Anterior cingulate cortex (tissue), 58 donors: ENCODE measurements at places on chromosomes 13 and 19.

GRCh38 chr13:110326263-110326904, 19.3 kb downstream of the COL4A2 start:
- no peak for DNase-seq

DNA sequence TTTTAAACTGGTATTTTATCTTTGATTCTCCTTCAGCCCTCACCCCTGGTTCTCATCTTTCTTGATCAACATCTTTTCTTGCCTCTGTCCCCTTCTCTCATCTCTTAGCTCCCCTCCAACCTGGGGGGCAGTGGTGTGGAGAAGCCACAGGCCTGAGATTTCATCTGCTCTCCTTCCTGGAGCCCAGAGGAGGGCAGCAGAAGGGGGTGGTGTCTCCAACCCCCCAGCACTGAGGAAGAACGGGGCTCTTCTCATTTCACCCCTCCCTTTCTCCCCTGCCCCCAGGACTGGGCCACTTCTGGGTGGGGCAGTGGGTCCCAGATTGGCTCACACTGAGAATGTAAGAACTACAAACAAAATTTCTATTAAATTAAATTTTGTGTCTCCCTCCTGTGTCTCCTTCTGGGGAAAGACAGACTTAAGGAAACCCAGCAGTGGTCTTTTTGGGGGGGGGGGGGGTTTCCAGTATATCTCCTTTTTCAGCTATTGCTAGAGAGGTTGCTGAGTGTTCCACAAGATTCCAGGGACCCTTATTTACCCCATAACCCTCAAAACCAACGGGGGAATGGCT, 1.5 kb upstream of the RAD23A start:
- DNase-seq: no peak

DNA sequence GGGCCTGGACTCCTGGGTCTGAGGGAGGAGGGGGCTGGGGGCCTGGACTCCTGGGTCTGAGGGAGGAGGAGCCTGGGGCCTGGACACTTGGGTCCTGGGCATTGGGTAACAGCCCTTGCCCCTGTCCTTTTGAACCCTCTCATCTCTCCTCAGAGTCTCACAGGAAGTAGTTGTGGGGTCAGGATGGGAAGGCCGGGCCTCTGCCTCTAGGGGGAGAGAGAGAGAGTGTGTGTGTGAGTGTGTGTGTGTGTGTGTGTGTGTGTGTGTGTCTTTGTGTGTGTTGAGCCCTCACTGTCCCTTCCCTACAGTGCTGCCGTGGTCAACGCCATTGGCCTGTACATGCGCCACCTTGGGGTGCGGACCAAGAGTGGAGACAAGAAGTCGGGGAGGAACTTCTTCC, 10.9 kb downstream of the ARHGEF1 start:
- no peak for DNase-seq

GRCh38 chr19:14375055-14375581, 6.1 kb upstream of the ADGRE5 start:
- DNase-seq: no peak

- DNase-seq: no peak
Observed at GRCh38 chr19:10887616-10888367, 16.4 kb downstream of the CARM1 start.

DNA sequence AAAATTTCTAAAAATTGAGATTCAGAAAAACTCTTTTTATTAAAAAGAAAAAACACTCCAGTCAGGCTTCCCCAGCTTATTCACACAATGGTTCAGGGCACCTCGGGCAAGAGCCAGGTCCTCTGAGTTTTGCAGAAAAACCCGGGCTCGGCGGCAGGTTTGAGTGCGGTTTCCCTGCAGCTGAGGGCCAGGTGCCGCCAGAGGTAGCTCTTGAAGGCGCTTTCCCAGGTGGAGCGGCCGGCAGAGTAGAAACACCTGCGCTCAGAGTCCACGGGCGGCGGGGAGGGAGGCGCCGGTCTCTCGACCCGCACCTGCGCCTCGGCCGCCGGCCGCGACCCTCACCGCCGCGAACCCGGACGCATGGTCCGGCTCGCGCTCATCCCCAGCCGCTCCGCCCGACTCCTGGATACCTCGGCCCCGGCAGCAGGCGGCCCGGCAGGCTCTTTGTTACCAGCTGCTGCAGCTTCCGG, 444 bp downstream of the PROSER1 start:
- DNase-seq: no peak

DNA sequence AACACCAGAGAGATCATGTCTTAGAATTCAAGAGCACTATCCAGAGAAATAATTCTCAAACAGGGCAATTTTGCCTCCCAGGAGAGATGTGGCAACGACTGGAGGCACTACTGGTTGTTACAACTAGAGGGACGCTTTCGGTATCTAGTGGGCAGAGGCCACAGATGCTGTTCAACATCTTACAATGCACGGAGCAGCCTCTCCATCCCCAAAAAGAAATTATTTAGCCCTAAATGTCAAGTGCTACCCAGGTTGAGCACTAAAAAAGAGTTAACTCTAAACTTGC, 78.6 kb downstream of the ABCC4 start:
- DNase-seq: no peak

- no peak for DNase-seq
Observed at GRCh38 chr19:3832001-3832400, 36.8 kb downstream of the ZFR2 start.

- DNase-seq: no peak
Observed at GRCh38 chr19:8004723-8005513, 523 bp downstream of the ELAVL1 start.

DNA sequence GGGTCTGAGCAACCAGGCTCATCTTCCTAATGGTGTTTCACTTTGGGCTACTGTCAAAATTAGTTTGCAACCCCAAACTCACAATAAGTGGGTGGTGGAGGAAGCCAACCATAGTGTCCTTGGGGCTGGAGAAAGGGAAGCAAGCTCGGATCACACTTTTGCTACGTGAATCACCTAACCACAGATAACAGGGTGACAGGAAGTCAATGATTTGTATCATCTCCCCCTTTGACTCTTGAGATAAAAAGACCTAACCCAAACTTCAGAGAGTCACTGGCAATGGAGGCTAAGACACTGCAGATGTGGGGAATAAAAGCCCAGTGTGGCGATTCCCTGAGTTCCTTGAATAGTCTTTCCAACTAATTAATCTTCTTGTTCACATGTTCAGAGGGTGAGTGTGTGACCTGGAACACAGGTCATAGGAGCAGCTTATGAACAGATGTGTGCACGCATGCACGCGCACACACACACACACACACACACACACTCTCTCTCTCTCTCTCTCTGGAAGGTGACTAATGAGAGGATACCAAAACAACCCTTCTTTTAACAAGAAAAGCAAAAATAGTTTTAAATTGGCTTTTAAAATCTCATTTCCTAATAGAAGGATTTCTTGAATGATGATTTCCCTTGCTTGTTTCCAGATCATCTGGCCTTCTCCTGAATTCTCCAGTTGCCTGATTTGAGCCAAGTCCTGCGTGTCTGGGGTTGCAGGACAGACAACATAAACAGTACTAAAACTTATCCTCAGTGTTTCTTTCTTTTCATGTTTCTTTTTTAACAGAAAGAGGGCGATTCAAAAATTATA, 21.2 kb upstream of the DOCK9 start:
- DNase-seq: no peak

DNA sequence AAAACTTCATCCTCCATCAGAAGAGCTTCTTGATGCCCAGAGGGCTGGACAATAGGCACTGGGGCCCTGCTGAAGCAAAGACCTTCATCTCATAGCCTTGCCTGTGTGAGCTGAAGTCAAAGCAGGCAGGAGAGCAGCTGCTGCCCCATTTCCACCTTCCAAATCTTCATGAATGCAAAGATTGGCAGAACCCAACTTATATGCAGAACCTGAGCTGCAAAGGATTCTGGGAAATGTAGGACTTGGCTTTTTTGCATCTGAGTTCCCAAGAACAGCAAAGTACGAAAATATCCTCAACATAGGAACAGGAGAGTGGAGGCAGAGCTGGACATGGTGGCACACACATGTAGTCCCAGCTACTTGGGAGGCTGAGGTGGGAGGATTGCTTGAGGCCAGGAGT, 30.8 kb downstream of the CKM start:
- DNase-seq: no peak

DNA sequence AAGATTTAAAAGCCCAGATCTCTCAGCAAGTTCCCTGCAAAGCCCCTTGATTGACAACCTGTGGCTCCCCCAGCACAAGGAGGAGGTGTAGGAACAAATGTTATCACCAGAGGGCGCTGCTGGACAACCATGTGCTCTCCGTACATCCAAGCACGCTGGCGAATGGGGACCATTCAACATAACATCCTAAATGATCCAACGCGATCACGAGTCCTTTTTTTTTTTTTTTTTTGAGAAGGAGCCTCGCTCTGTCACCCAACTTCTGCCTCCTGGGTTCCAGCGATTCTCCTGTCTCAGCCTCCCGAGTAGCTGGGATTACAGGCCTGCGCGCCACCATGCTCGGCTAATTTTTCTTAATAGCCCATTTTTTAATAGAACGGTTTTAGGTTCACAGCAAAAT, 52.0 kb downstream of the NWD1 start:
- DNase-seq: peak; percentile 11

GRCh38 chr13:39776439-39776838, 121.0 kb downstream of the COG6 start:
- no peak for DNase-seq

DNA sequence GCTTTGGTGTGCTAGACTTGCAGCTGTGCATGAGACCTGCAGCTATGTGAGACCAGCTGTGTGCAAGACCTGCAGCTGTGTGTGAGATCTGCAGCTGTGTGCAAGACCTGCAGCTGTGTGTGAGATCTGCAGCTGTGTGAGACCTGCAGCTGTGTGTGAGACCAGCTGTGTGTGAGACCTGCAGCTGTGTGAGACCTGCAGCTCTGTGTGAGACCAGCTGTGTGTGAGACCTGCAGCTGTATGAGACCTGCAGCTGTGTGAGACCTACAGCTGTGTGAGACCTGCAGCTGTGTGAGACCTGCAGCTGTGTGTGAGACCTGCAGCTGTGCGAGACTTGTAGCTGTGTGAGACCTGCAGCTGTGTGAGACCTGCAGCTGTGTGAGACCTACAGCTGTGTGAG, 6.7 kb upstream of the DCUN1D2 start:
- DNase-seq: no peak
